ENCODE measurements at places on chromosomes 6 and 20.

GRCh38 chr6:119078376-119079282, at the start of gene FAM184A:
Gene FAM184A, minus strand, starts transcription at chr6:119078664. Its CDS starts 365 bp downstream, at chr6:119078299.
- no peak for DNase-seq

GRCh38 chr20:326645-327185, 1.4 kb downstream of the SOX12 start:
- DNase-seq = no peak

GRCh38 chr20:58942549-58942948, 38.5 kb upstream of the NELFCD start:
- DNase-seq = no peak

DNA sequence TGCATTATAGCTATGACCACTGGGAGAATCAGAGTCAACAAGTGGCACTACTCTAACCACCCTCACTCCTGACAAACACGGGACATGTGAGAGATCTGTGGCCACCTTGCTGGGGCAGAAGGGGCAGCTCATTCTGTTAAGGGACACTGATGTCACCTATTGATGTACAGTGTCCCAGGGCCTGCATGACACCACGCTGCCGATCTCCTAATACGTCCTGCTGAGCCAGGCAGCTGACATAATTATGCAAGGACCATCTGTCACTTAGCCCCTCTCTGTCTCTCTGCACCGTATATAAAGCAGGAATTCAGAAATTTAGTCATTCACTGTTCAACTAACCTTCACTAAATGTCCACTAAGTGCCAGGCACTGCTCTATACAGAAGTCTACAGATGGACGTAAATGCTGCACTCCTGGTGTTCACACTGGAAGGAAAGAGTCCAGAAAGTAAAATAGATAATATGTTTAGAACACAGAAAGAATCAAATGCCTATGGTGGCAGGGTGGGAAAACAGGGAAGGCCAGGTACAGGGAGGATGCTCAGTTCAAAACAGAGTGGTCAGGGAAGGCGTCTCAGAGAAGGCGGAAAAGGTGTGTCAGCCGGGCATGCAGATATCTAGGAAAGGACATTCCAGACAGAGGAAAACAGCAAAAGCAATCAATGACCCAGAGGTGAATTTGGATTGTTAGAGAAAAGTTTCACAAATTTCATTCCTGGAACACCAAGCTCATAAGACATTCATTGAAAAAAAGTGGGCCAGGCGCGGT, 173.8 kb downstream of the ZNF217 start:
- DNase-seq = no peak

- no peak for DNase-seq
Observed at GRCh38 chr20:32162351-32162750, 45.2 kb downstream of the PLAGL2 start.

DNA sequence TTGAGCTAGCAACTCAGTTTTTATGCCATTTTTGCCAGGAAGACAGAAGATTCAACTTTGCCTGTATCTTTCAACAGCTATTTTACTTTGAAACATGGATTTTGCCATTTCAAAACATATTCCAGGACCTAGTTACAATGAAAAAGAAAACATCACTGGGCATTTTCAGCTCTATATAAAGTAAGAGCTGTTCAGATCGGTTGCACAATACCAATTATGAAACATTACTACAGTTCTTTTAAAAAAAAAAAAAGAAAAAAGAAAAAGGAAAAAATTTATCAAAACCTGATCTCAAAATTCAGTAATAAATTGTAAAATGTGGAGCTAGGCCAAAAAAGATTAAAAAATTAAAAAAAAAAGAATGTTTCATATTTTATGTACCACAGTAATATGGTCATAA, 15.6 kb downstream of the BCLAF1 start:
- no peak for DNase-seq

DNA sequence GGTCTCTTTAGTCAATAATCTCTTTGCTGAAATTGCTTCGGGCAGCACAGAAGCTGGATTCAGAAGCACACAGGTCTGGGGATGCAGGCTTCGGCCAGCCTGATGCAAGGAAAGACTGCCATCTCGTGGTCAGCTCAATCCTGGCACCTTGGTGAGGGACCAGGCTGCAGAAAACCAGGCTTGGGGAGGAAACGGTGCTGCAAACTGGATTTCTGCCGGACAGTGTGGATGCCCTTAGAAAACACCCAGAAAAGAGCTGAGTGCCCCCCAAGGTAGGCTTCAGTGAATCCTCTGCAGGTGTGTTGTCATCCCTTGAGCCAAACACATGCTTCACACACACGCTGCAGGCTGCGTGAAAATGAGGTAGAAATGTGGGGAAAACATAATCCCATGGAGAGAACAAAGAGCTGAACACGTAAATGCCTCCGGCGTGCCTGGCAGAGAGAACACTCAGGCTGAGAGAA, 89.8 kb upstream of the PAX1 start:
- peak; percentile 17 for DNase-seq

- DNase-seq = no peak
Observed at GRCh38 chr6:21942897-21943296, 349.3 kb downstream of the SOX4 start.

- DNase-seq = no peak
Observed at GRCh38 chr6:128131566-128131965, 230.7 kb upstream of the THEMIS start.

GRCh38 chr20:63696628-63697356, at the start of gene TNFRSF6B:
Gene TNFRSF6B, plus strand, starts transcription at chr20:63696652. Its CDS starts 116 bp downstream, at chr20:63696768.
- no peak for DNase-seq

- DNase-seq = no peak
Observed at GRCh38 chr6:15661853-15662325, 939 bp downstream of the DTNBP1 start.

DNA sequence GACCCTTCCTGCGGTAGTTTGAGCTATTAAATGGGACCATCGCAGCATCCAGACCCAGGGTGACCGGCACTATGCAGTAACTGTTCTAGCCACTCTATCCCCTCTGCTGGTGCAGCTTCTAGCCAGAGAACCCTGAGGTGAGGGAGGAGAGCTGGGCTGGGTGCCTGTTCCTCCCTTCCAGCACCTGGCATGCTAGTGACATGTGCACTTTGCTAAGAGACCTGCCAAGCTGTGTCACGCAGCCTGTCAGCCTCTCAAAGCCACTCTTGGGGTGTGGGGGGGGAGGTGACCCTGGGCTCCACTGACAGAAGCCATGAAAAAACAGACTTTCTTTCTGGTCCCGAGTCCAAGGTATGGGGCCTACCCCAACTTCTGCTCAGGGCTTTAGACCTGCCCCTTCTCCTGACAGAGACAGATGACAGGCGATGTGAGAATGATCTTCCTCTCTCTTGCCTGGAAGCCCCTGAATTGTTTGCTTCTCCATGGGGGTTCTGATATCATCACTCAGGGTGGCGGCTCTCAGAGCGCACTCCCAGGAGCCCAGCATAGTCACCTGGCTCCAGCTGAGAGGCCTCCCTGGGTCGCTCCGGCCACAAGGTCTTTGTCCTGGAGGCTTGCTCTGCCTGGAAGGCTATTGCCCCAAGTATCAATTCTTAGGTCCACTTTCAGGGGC, 47.2 kb upstream of the MLN start:
- no peak for DNase-seq

GRCh38 chr6:150048099-150048498, 20.8 kb downstream of the ULBP3 start:
- no peak for DNase-seq

- DNase-seq = no peak
Observed at GRCh38 chr6:73367761-73368355, 1.8 kb downstream of the OOEP start.

DNA sequence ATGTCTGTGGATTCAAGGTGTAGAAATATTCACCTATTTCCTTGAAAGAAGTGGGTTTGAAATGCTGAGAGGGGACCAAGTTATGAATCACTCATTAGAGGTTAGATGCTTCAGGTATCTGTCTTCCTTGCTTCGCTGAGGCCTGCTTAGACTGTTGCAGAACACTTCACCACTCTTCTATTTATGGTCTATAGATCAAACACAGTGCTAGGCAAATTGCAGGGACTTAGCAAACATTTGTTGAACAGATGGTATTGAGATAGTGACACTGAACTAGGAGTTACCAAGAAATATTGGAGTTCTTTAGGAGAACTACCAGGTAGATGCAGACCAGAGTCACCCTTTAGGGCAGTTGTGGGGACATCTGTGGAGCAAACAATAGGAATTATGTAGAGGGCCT, 123.8 kb downstream of the RFPL4B start:
- no peak for DNase-seq

- no peak for DNase-seq
Observed at GRCh38 chr20:63858393-63859165, 2.7 kb upstream of the ABHD16B start.

- peak; percentile 6 for DNase-seq
Observed at GRCh38 chr6:53484476-53485280, 60.2 kb downstream of the GCLC start.

DNA sequence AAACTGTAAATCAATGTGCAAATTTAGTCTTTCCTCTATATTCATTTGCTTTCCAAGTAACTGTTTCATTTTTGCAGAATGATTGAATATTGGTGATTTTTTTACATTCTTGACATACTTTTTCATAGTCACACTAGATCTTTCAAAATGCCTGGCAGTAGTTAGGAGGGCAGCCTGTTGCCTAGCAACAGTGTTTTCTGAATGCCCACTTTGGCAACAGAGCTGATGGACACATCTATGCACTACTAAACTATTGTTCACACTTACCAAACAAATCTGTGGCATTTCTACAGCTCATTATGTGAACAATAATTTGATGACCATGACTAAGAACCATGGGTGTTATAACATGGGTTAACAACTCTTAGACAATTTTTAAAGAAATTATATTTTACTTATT, 438.0 kb upstream of the IMPG1 start:
- DNase-seq = no peak

- no peak for DNase-seq
Observed at GRCh38 chr6:27230758-27231111, 16.8 kb upstream of the PRSS16 start.

- no peak for DNase-seq
Observed at GRCh38 chr6:13272131-13273046, 55.9 kb downstream of the TBC1D7 start.

GRCh38 chr6:77650098-77650663, 2.7 kb upstream of the MEI4 start:
- DNase-seq = no peak

DNA sequence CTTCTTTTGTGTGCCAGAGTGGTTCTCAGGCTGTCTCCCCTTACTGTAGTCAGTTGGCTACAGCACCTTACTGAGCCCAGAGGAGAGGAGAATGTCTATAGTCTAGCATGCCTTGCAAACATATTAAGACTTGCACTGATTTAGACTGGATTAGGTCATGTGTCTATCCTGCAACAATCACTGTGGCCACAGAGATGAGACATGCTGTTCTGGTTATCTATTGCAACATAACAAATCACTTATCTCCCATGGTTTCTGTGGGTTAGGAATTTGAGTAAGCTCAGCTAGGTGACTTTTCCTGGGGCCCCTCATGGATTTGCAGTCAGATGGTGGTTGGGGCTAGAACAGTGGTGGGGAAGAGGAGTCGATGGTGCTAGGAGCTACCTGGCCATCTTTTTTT, 261.3 kb downstream of the SOD2 start:
- DNase-seq = no peak

DNA sequence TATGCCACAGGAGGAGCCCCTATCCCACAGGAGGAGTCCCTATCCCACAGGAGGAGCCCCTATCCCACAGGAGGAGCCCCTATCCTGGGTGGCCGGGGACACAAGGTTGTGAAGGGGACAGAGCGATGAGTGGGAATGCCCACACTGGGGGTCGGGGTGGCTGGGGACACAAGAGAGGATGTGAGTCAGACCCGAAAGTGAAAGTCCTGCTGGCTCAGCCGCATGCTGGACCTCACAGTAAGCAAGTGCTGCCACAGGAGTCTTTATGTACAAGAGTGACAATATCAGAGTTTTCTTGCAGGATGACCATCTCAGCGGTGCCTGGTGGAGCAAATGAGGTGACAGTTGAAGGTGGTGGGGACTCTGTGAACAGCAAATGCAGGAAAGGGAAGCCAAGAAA, 93.7 kb downstream of the PSMB1 start:
- peak; percentile 56 for DNase-seq

DNA sequence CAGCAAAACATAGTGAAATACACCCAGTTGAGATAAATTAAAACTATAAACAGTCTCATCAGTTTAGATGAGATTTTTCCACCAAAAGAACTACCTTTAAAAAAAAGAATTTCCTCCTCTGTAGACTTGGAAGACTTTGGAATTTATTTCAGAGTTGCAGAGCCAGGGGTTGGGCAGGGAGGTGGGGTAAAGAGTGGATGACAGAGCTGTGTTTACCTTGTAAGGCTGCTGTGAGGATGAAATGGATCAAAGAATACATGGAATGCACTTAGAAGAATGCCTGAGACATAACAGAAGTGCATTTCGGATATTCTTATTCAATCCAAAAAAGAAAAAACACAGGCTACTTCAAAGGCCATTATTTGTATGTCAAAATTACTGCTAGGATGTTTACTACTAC, 6.4 kb upstream of the LY86 start:
- DNase-seq = no peak

DNA sequence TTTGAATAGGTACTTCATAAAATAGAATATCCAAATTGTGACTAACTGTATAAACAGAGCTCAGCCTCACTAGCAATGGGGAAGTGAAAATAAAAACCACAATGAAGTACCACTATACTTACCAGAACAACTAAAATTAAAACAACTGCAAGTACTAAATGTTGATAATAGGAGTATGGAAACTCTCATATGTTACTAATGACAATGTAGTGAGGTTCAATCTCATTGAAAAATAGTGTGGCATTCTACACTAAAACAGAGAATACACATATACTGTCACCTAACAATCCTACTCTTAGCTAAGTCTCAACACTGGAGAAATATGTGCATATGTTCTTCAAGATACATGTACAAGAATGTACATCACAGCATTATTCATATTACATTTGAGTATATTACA, 132.0 kb upstream of the CARMIL1 start:
- no peak for DNase-seq

GRCh38 chr6:106757722-106758467, 128.5 kb downstream of the QRSL1 start:
- no peak for DNase-seq

- no peak for DNase-seq
Observed at GRCh38 chr6:136341967-136342366, 52.3 kb upstream of the BCLAF1 start.
